Thyroid gland (tissue), 4 donors: ENCODE measurements at places on chromosomes 7 and 10. TPM values are rescaled to one million over a fixed set of nuclear protein-coding genes. Genes with fewer than 3 reads are reported as not detected.
A peak's percentile ranks its signal among the peaks of the same experiment; 100 is the strongest.

Gene CRPPA
- 2.7 TPM for total RNA-seq

Gene HTR5A
- 0.59 TPM for total RNA-seq

Gene C10orf88
- total RNA-seq = 4.7 TPM

Gene ANKRD16
- 16.0 TPM for total RNA-seq

Gene VWA2
- total RNA-seq = not detected

Gene ACSL5
- 11.8 TPM for total RNA-seq

Gene ARL4A
- 49.8 TPM for total RNA-seq

- no peak overlapping the region for H3K4me3 ChIP-seq
- no peaks in the 10 kb centered on the region for H3K27me3 ChIP-seq
- DNase-seq = no peak
- peak overlapping the region; percentile 91 for H3K27ac ChIP-seq
These were observed 15.5 kb downstream of the CREB3L2 start for GRCh38 chr7:137986252-137987017.

GRCh38 chr10:86829472-86829871 lies 73.1 kb downstream of the BMPR1A start:
- peaks cover 17% of the 10 kb centered on the region for H3K4me1 ChIP-seq
- no peak overlapping the region for H3K4me3 ChIP-seq
- no peaks in the 10 kb centered on the region for H3K27me3 ChIP-seq
- H3K27ac ChIP-seq = no peak overlapping the region

DNA sequence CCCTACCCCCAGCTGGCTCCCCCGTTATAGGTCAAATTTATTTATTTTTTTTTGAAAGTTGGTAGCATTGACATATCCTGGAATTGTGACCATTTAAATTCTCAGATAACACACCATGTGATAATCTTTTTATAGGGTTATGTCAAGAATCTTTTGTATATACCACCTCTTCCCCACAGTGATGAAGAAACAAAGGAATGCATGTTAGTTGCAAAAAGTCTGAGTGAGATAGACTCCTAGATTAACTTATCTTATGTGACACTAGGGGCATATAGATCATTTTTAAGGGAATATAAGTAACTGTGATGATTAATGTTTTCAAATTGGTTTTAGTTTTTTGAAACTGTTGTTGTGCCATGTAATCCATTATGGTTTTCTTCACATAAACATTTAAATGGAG lies 68.3 kb downstream of the MLLT10 start:
- H3K36me3 ChIP-seq = no peaks in the 10 kb centered on the region
- DNase-seq = no peak
- H3K27ac ChIP-seq = no peak overlapping the region

DNA sequence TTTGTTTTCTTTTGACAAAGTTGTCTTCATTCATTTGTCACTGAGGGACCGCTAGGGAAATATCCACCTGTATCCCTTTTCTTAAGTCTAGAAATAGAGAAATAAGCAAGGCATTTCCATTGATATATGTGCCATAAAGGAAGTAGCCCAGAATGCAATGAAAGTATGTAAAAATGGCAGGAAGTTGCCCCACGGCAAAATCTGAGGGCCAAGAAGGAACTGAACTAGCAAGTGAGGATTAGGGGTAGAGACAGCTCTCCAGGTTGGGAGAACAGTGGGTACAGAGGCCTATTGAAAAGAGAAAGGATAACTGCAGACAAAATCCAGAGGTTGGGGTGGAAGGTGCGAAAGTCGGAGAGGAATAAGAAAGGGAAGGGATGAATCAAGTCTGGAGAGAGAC lies 56.6 kb upstream of the TOMM7 start:
- DNase-seq = no peak
- no peak overlapping the region for H3K4me3 ChIP-seq
- no peak overlapping the region for H3K27ac ChIP-seq
- H3K27me3 ChIP-seq = no peaks in the 10 kb centered on the region
- no peaks in the 10 kb centered on the region for H3K36me3 ChIP-seq

- no peak for DNase-seq
- no peak overlapping the region for H3K27ac ChIP-seq
- no peaks in the 10 kb centered on the region for H3K4me1 ChIP-seq
These were observed 163.1 kb downstream of the PRKCQ start for GRCh38 chr10:6416892-6417512.

DNA sequence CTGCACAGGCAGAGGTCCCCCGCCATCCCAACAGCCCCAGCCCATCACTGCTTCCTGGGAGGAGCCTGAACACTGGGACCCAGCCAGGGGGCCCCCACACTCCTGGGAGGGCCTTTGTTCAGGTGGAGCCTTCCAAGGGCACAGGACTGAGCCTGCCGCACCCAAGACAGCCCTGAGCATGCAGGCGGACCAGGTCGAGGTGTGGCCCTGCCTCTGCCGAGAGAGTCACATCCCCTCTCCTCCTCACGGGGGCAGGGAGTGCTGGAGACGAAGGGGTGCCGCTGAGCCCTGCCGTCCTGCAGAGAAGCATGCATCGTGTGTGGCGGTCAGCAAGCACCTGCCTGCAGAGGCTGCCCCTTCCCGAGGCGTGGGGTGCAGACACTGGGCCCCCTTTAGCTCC lies 7.3 kb upstream of the MAFK start:
- no peak overlapping the region for H3K4me3 ChIP-seq
- DNase-seq = no peak
- H3K4me1 ChIP-seq = no peaks in the 10 kb centered on the region
- H3K27ac ChIP-seq = no peak overlapping the region
- H3K36me3 ChIP-seq = no peaks in the 10 kb centered on the region

DNA sequence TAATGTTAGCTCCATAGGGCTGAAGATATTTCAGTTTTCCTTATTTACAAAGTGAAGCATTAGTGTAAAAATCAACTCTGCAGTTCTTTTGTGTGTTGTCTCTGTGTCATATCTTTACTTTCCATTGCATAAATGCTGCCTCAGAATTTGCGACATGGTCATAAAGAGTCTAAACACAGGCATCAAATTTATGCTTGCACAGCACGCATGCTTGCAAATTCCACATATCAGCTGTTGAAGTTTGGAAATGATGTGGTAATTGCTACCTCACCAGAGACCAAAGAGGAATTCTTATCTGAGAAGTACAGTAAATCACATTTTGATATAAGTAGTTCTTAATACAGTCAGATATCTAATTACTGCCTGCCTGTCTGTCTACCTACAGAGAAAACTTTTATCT lies 348.2 kb upstream of the GRM3 start:
- H3K27me3 ChIP-seq = no peaks in the 10 kb centered on the region
- no peaks in the 10 kb centered on the region for H3K4me1 ChIP-seq
- H3K36me3 ChIP-seq = no peaks in the 10 kb centered on the region
- DNase-seq = no peak
- no peak overlapping the region for H3K4me3 ChIP-seq
